ENCODE measurements at places on chromosomes 5 and 9.

DNA sequence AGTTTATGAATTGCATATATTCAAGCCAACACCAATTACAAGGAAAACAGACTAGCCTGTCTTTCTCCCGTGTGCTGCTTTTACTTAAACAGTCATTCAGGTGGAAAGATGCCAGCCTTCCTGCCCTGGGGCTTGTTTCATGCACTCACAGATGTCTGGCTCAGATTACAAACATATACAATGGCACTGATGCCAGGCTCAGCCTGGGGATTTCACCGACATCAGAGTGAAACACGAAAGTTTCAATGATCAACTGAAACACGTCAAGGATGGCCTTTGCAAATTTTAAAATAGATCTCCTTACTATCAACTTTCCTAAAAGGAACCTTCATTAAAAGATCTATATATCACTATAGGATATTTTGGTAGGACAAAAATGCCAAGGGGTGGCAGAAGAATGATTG lies 1576.5 kb downstream of the EFNA5 start:
- DNase-seq = no peak

DNA sequence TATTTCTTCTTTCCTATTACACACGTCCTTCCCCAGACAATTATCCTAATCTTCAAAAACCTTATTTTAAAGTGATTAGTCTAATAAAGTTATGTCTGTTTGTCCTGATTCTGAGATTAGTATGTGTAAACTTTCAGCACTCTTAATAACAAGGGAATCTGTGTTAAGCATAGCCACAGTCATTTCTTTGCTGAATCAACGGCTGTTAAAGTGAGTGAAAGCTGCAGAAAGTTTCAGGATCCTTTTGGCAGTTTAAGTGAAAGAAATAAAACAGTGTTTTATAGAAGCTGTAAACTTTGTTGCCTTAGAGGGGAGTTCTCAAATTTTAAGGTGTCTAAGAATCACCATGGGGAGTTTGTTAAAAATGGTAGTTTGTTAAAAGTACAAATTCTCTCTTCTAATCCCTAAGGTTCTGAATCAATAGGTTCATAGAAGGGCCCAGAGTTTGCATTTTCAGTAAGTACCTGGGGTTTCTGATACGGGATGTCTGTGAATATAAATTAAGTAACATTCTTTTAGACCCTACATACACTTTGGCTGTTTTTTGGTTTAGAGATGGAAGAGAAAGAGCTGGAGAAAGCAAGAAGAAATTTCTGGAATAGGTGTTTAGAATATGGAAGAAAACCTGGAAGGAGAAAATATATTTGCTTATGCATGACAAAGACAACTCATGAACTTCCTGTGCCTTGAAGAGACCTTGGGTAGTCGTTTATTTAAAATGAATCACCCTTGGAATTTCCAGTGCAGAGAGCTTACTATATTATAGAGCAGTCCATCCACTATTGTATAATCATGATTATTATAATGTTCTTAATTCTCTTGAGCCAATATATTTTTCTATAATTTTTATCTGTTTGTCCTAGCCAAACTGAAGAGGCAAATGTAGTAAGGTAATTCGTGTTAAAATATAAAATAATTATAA lies 45.7 kb downstream of the SCAMP1 start:
- peak; percentile 35 for DNase-seq

GRCh38 chr9:132996526-132996925 lies 18.0 kb downstream of the GFI1B start:
- no peak for DNase-seq

GRCh38 chr5:168409591-168410458 lies 76.4 kb upstream of the RARS1 start:
- DNase-seq = peak; percentile 66

- no peak for DNase-seq
Measured at GRCh38 chr9:120528829-120529228, 51.1 kb downstream of the CDK5RAP2 start.

DNA sequence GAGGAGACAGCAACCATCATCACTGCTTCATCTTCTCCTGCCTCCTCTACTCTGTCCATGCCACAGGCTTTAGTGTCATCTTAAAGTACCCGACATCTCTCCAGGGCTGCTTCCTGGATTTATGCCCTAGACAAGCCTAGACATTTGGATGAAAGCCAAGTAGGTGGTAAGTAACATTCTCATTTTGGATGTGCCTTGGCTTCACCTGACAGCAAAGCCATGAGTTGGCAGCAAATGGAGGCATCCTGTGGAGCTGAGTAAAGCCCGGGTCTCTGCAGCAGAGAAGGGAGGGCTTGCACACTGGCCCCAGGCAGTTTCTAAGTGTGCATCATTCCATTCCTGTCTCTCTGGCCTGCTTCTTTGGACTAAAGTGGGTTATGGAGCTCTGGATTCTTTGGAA lies 299.1 kb downstream of the DMAC1 start:
- DNase-seq = no peak

DNA sequence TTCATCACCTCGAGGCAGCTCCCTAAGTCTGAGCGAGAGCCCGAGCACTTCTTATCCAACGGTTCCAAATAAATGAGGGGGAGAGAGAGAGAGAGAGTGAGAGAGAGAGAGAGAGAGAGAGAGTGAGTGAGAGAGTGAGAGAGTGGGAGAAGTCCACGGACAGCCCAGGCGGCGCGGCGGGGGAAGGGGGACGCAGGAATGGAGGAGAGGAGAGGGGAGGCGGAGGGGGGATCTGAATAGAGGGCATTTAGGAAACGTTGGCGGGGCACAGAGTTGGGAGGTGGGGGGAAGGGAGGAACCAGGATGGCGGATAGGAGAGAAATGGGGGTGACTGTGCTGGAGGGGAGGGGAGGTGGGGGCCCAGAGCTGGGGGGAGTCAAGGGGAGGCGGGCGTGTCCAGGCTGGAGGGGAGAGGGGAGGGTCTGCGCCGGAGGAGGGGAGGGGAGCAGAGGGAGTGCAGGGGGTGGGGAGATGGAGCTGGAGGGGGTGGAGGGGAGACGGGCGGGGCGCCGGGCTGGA lies 398 bp upstream of the BASP1 start:
- DNase-seq = peak; percentile 43

Measured in hepatic stellate cell (primary cell).